ENCODE measurements at places on chromosomes 13 and 19.

DNA sequence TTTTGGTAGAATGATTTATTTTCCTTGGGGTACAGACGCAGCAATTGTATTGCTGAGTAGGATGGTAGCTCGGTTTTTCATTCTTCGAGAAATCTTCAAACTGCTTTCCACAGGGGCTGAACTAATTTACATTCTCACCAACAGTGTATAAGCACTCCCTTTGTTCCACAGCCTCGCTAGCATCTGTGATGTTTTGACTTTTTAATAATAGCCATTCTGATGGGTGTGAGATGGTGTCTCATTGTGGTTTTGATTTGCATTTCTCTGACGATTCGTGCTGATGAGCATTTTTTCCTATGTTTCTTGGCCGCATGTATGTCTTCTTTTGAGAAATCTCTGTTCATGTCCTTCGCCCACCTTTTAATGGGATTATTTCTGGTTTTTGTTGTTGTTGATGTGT lies 54.8 kb upstream of the UQCRFS1 start:
- no peak for DNase-seq

- no peak for DNase-seq
Observed at GRCh38 chr13:73981595-73981994, 152.6 kb downstream of the KLF12 start.

DNA sequence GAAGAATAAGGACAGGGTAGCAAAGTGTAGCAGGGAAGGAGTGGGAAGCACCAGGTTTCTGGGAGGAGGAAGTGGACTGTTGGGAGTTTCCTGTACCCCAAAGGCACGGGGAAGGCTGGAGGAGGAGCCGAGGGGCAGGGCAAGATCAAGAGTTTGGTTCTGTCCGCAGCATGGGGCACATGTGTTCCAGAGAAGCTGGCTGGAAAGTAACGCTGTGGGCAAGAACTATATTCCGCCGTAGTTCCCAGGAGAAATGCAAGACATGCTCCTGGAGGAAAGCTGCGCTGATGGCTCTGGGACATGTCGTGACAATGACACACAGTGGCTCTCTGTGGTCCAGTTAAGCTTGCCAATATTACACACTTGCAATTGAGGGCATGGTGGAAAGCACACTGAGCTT lies 51.7 kb upstream of the KPNA3 start:
- DNase-seq = no peak

- no peak for DNase-seq
Observed at GRCh38 chr19:49056101-49056901, 1.2 kb downstream of the CGB7 start.

DNA sequence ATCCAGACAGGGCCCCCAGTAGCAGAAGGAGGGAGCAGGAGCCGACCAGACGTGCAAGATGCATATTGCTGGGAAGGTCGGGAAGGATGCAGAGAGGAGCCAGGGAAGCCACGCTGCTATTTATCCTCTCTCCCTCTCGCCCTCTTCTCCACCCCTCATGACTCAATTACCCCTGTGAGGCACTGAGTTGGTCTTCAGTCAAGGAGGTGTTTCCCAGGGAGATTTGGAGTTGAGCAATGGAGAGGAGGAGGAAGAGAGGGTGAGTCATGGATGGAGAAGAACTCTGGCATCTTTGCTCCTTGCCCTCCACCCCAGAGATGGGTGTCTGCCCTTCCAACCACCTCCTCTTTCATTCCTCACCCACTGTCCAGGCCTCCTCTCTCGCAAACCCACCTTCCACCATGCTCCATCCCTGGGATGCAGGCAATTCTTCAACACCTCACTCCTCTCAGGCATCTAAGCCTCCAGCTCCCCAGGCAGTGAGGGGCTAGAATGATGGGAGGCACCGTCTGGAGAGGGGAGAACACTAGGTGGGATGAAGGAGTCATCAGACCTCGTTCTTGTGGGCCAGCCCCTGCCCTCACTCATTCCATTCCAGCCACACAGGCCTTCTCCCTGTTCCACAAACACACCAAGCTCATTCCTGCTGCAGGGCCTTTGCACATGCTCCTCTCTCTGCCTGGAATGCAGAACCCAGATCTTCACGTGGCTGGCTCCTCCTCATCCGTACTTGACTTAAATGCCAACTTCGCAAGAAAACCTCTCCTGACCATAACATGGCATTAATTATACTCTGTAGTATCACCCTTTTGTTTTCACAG lies at the start of gene SBSN:
Gene SBSN, minus strand, starts transcription at position 94 of the 821 bp plus-strand sequence. Its CDS starts 30 bp downstream, at position 64.
- DNase-seq = no peak
